ENCODE measurements at places on chromosomes 5 and 9. TPM values are rescaled to one million over a fixed set of nuclear protein-coding genes. Genes with fewer than 3 reads are reported as not detected.

SLC27A6 gene
- total RNA-seq, result 12.8 TPM

- no peak for DNase-seq
- H3K4me3 ChIP-seq, result no peak overlapping the region
- H3K27ac ChIP-seq, result no peak overlapping the region
- no peaks in the 10 kb centered on the region for H3K4me1 ChIP-seq
- no peaks in the 10 kb centered on the region for H3K36me3 ChIP-seq
These were observed 70.0 kb downstream of the GLDC start for GRCh38 chr9:6575324-6576034.

LCN15 gene
- total RNA-seq, result 0.93 TPM

GRCh38 chr5:155025895-155026294 is 12.3 kb downstream of the KIF4B start:
- H3K4me1 ChIP-seq, result no peaks in the 10 kb centered on the region
- no peak overlapping the region for H3K27ac ChIP-seq
- no peaks in the 10 kb centered on the region for H3K27me3 ChIP-seq
- H3K4me3 ChIP-seq, result no peak overlapping the region
- no peak for DNase-seq

DNA sequence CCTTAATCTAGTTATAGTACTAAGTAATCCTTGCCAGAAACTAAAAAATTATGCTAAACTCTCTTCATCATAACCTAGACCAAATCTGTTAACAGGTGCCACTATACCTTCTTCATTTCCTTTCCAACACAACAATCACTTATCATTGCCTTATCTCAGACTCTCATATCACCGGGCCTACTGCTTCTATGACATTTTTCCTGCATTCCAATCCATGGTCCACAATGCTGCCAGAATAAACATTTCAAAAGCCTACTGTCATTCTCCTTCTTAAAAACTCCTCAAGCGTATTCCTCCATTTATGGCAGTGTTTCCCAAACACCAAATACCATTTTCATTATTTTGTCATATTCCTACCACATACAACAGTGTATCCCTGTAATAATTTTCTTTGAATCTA is 6.5 kb downstream of the PPP6C start:
- no peak overlapping the region for H3K4me3 ChIP-seq
- H3K27me3 ChIP-seq, result no peaks in the 10 kb centered on the region
- H3K27ac ChIP-seq, result no peak overlapping the region
- peaks cover 20% of the 10 kb centered on the region for H3K4me1 ChIP-seq

DNA sequence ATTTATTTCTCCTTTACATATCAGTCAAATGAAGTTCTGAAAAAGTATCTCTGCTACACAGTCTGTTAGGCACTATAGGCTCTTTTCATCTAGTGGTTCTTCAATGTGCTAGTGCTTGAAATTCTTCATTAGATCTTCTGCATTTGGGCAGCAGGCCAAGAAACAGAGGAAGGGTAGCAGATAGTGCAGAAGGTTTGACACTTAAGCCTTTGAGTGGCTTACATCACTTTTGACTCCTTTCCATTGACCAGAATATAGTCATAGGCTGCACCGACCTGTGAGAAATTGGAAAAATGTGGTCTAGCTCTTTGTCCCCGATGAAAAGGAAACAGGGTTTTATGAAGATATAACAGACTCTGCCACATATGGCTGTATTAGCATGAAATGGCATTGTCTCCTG is 459.5 kb upstream of the PTGER4 start:
- no peaks in the 10 kb centered on the region for H3K4me1 ChIP-seq
- no peaks in the 10 kb centered on the region for H3K36me3 ChIP-seq
- no peak overlapping the region for H3K4me3 ChIP-seq
- DNase-seq, result no peak
- no peaks in the 10 kb centered on the region for H3K27me3 ChIP-seq

DNA sequence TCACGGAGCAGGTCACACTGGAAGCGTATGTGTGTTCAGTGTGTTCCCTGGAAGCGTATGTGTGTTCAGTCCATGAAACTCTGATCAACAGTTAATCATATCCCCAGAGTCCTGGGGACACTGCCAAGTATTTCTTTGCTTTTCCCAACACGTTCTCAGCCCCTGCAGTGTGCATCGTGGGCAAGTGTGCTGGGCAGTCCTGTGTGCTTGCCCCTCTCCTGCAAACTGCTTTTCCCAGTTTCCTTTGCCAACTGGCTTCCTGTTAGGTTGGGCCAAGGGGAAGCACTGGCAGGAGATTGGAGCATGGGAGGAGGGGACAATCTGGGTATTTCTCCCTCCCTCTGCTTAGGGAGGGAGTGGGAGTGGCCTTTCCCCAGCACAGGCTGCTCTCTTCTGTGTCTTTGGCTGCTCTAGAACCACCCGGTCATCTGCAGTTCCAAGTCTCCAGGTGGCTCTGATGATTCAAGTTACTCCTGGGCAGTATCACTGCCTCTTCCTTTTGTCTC is 36.8 kb upstream of the NEK6 start:
- H3K4me1 ChIP-seq, result peaks cover 3% of the 10 kb centered on the region
- no peaks in the 10 kb centered on the region for H3K36me3 ChIP-seq

All from type B pancreatic cell (in vitro differentiated cells).